Stimulated activated CD4-positive, alpha-beta T cell treated with anti-CD3 and anti-CD28 coated beads, Interleukin-1b, Interleukin-23, amount 100 ng/mL, for 4 hours (primary cell): ENCODE measurements at places on chromosomes 6 and 20.

DNA sequence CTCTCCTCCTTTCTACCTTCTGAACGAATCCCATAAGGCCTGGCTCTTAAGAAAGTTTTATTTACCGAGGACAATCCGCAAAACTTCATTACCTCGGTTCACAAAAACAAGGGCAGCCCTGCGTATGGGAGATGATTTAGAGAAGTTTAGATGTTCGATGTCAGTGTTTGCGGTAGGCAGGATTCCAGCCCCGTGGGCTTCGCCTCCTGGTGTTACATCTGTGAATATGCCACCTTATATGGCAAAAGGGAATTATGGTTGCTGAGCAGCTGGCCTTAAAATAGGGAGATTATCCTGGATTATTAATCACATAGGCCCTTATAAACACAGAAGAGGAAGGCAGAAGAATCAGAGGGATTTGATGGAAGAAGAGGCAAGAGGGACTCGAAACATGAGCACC is 21.1 kb downstream of the BMP6 start:
- DNase-seq: no peak

DNA sequence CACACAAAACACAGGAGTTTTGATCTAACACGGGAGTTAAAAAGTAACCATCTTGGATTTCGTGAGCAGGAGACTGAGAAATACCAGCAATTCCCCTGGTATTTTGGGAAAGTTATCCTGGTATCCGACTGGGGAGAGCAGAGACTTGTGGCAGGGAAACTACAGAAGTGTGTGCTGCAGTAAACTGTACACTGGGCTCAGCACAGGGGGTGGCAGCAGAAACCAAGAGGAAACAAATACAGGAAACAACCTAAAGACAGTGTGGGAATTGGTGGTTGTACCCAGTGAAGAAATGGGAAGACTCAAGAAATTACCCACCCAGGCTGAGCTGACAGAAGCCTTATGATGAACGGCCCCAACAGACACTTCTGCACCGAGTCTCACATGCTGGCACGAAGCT is 109.8 kb downstream of the CHD6 start:
- DNase-seq: no peak

- DNase-seq: no peak
Measured at GRCh38 chr6:17622144-17622543, 22.0 kb downstream of the FAM8A1 start.

DNA sequence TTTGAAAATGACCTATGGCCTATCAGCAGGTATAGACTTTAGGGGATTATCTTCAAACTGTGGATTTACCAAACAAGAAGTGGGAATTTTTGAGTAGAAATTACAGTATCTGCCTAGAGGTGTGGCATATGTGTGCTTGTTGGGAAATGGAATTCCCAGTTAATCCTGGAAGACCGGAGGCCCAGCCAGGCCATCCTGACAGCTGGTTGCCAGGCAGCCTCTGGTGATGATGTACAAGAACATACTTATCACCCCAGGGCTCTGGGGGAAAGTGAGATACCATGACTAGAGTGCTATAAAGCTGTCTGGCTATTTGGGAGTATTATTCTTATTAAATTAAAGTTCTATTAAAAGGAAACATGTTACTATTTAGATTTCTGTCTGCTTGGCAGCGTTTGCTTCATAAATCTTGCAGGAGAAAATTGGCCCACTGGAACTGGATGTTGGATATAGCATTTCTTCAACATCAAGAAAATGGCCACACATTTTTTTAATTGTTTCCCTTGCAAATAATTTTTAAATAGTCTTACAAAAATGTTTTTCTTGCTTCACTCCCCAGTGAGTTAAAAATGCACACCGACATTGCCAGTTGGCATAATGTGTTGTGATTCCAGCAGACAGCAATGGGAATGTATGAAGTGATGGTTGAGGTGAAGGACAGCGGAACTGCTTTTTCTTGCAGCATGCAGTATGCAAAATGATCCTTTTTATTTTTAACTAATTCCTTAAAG is 187.8 kb downstream of the MYLK4 start:
- no peak for DNase-seq

GRCh38 chr6:88124925-88125557 is 41.1 kb downstream of the CNR1 start:
- DNase-seq: no peak

DNA sequence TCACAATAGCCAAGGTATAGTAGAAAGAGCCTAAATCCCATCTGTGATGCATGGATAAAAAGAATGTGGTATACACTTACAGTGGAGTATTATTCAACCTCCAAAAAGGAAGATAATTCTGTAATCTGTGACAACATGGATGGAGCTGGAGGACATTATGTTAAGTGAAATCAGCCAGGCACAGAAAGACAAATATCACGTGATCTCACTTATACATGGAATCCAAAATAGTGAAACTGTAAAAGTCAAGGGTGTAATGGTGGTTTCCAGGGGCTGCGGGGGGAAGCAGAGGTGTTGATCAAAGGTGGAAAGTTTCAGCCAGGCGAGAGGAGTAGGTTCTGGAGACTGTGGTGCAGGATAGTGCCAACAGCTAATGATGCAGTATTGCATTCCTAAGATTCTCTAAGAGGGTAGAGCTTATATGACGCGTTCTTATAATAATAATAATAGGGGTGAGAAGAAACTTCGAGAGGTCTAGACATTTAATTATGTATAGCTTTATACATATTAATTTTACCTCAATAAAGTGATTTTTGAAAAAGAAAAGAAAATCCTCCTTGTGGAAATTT is 246.1 kb downstream of the FOXA2 start:
- no peak for DNase-seq

DNA sequence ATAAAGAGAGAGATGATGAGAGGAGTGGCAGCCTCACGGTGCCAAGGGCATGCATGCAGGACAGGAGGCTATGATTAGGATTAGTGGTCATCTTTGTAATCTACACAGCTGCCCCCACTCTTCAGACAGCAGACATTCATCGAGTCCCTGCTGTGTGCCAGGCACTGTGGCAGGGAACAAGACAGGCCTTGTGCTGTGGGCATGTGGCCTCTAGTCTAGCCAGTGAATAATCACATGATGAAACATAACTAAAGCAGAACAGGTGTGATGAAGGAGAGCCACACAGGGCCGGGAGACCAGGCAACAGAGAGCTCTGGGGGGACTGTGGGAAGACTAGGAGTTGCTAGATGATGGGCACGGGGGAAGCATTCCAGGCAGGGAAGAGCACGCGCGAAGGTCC is 22.2 kb downstream of the TOX2 start:
- no peak for DNase-seq

- no peak for DNase-seq
Measured at GRCh38 chr6:75052491-75052890, 153.4 kb downstream of the COL12A1 start.

DNA sequence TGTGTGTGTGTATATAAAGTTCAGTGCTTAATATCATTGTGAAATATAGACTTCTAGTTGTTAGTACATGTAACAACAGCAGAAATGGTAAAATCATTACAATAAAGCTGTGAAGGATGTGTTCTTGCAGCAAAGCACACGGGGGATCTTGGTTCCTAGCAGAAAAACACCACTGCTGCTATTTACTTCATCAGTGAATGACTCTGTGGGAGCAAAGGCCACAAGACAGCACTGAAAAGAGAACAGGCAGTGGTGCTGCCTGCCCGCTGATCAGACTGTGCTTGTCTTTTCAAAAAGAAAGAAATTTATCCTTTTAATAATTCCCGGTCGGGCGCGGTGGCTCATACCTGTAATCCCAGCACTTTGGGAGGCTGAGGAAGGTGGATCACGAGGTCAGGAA is 689.9 kb upstream of the CITED2 start:
- no peak for DNase-seq

- no peak for DNase-seq
Measured at GRCh38 chr6:20805021-20805420, 270.8 kb downstream of the CDKAL1 start.

DNA sequence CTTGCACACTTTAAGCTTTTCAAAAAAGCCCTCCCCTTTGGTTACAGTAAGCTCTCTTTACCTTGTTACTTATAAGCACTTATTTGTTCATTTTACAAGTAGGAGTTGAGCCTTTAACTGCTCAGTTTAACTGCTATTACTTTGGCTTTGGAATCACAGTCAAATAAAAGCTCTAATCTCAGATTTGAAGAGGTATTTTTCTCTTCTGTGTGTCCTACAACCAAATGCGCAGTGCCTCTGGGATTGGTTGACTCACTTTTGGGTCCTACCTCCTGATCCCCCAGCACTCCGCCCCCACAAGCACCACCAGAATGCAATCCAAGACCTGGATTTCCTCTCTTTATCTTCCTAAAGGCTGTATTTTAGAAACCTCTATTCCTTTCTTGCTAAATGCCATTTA is 2.5 kb downstream of the NCOA7 start:
- no peak for DNase-seq

DNA sequence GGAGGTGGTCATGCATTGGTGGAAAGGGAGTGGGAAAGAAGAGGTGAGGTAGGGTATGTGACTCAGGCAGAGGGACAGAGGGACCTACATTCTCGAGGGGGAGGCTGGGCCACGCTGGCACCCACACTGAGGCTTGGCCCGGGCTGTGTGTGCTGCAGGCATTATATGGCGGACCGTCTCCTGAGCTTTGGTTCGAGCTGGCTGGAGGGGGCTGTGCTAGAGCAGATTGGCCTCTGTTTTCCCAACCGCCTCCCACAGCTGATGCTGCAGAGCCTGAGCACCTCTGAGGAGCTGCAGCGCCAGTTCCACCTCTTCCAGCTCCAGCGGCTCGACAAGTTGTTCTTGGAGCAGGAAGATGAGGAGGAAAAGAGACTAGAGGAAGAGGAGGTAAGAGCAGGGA is 23.4 kb downstream of the DNPH1 start:
- DNase-seq: no peak

- DNase-seq: no peak
Measured at GRCh38 chr6:105873211-105873704, 212.9 kb upstream of the PRDM1 start.

- no peak for DNase-seq
Measured at GRCh38 chr6:111265842-111266241, 178.5 kb downstream of the SLC16A10 start.

DNA sequence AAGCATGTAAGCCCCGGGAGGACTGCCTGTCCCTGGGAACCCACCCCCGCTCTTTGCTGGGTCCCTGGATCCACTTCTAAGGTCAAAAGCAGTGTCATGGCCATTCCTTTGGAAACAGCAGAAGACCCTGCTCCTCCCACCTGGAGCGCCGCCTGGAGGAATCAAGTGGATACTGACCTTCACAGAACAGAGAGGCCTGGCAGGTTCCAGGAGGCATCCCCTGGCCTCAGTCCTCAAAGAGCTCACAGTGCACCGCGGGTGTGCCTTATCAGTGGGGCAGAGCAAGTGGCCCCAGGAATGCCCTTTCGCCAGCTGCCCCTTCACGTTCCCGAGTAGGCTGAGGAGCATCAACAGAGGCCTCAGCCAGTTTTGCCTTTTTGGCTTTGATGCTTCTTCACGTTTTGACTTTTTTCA is 11.1 kb upstream of the SLC4A11 start:
- DNase-seq: no peak

- DNase-seq: no peak
Measured at GRCh38 chr6:154268486-154268885, 88.1 kb downstream of the IPCEF1 start.

DNA sequence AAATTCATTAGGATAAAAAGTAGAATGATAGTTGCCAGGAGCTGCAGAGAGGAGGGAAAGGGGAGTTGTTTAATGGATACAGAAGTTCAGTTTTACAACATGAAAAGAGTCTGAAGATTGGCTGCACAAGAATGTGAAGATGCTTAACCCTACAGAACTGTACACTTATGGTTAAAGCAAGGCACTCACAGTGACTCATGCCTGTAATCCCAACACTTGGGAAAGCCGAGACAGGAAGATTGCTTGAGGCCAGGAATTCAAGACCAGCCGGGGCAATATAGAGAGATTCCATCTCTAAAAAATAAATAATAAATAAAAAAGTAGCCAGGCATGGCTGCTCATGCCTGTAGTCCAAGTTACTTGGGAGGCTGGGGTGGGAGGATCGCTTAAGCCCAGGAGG is 174.0 kb downstream of the TASP1 start:
- no peak for DNase-seq

DNA sequence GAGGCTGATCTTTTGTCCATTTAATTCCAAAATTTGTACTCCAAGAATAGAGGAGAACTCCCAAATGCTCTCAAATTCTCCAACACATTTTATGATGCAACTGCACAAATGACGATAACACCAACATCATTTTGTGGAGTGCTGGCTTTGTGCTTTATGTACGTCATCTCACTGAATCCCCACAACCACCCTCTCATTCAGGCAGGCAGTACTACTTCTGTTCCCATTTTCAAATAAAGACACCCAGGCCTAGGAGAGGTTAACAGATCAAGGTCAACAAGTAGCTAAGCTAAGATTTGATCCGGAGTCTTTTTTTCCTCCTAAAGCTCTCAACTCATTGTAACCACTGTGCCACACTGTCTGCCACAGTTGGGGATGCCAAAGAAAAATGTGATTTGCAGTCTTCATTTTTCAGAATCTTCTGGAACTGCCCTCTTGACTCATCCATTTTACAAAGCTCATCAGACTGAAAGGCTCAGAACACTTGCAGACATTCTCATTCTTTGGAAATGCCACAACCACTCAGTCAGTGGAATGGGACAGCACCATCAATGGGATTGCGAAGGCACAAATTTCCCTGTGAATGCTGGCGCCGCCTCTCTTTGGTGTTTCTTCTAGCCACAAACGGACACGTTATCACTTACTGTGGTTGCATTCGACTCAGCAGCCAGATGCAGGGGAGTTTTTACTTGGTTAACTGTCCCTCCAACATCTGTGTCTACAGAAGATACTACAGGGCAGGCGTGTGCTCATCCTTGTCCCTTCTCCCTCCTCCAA is 184.4 kb downstream of the GJA10 start:
- DNase-seq: peak; percentile 45

DNA sequence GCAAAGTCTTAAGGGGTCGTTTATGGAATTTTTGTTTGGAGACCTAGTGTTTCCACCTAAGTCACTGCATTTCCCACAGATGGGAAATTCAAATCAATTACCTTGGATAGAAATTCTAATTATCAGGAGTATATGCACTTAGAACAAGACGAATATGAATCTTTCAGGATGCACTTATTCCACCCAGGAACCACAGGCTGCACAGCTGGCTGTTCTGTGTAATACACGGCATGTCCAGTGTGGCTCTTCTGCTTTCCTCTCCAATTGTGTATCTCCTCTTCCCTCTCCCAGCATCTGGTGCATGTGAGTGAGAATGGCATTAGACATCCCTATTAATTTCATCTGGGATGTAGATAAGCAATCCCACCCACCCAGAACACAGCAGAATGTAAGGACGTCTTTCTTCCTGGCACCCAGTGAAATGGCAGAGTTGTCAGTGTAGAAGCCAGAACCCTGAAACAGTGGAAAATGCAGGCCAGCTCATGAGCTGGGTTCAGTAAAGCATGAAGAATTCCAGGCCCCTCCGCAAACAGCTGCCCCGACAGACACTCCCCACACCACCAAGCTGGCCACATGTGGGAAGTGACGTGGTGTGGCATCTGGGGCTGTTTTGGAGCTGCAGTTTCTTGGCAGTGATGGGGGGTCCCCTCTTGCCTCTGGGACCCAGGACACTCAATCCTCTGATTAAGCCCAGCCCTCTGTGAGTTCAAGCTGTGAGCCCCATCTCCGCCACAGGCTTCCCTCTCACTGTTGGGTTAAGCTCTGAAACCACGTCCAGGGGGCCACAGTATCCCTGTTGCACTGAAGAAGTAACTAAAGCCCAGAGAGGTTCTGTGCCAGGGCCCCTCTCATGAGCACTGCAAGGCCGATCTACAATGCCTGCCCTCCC is 180.1 kb upstream of the CST7 start:
- DNase-seq: no peak

- no peak for DNase-seq
Measured at GRCh38 chr6:36230371-36230770, 33.8 kb downstream of the BRPF3 start.
